ENCODE measurements at places on chromosomes 7 and 10.

- no peak for DNase-seq
Observed at GRCh38 chr7:35680403-35681013, 14.4 kb downstream of the HERPUD2 start.

DNA sequence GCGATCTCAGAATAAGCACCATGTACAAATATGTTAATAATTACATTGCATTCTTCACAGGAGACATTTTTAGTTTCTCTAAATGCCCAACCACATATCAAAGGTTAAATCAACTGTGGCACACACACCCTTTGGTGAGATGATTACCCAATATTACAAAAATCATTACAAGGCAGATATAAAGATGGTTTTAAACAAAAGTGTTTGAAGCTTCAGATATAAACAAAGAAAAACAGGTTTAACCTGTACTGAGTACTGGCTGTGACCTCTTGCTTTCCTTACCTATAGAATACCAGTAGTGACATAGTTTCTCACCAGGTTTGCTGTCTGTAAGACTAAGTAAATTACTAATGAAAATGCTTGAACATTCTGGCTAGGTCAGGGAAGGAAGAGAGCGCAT, 360.0 kb upstream of the IGFBP3 start:
- DNase-seq = no peak

GRCh38 chr7:30645661-30646060, 36.6 kb downstream of the CRHR2 start:
- no peak for DNase-seq

DNA sequence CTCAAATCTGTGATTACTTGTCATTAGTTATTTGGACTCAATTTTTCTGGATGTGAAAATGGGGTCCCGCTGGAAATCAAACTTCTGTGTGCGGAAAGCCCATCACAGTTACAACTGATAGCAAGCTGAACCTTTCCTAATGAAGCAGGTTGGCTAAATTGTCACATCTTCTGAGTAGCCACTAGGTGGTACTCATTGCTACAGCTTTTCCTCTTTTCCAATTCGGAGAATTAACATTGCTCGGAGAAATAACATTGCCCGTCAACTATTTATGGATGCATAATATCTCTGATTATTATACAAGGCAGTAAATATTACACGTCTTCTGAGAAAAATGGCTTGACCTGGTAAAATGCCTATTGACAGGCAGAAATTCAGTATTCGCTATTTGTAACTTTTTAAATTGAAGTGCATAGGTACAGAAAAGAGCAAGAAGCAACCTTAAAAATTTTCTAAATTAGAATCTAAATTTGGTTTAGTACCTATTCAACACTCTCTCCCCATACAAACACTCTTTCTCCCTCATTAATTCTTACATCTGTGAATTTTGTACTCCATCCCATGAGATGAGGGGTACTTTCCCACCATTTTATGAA, 17.3 kb upstream of the BLOC1S2 start:
- peak; percentile 21 for DNase-seq

- no peak for DNase-seq
Observed at GRCh38 chr10:75712242-75712880, 280.9 kb downstream of the LRMDA start.

GRCh38 chr10:92742331-92743228, 52.8 kb downstream of the HHEX start:
- no peak for DNase-seq

DNA sequence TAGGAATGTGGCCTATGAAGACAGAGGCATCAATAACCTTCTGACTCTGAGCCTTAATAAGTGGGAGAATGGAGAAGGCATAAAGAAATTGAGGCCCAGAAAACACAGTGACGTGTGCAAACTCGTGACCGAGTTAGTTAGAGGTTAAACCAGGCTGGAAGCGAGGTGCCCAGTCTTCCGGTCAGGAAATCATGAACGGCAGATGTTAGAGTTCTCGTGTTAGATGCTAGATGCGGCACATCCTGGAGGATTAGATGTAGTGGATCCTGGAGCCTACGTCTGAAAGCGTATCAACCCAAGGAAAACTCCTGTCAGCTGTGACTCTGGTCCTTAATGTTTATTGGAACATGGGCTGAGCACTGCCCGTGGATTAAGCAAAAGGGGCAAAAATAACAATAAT, 275.9 kb downstream of the TCF7L2 start:
- DNase-seq = no peak

DNA sequence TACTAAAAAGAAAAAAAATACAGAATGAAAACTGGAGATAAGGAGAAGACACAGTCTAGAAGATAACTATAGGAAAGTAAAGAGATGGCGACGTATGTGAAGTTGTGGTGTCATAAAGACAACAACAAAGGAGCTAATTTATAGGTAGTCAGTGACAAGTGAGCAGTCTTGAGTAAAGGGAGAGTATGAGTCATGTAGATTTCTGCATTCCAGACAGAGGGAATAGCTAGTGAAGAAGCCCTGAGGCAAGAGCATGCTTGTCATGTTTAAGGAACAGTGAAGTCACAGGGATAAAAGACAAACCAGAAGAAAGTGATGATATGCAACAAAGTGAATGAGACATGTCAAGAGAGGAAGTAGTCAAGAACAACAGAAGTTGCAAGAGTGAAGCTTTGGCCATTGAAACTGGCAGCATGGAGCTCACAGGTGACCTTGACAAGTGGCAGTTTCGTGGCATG, 2.3 kb upstream of the MIOS start:
- peak; percentile 89 for DNase-seq

DNA sequence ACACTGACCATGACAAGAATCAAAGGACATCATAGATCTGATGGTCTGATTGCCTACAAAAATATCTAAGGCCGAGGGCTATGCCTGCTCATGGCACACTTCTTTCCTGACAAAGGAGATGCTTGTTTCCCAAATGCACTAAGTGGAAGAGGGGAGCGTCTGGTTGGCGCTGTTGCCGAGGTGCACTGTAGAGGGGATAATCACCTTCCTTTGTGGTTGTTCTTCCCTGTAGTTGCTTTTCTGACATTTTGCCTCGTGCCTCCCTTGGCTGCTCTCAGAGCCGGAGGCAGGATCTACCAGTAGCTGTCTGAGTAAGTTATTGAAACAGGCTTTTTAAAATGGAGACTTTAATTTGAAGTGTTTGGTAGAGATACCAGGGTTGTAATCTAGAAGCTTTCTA, 352.0 kb downstream of the SORCS3 start:
- no peak for DNase-seq

- DNase-seq = peak; percentile 50
Observed at GRCh38 chr10:60382946-60383681, 6.6 kb downstream of the ANK3 start.

DNA sequence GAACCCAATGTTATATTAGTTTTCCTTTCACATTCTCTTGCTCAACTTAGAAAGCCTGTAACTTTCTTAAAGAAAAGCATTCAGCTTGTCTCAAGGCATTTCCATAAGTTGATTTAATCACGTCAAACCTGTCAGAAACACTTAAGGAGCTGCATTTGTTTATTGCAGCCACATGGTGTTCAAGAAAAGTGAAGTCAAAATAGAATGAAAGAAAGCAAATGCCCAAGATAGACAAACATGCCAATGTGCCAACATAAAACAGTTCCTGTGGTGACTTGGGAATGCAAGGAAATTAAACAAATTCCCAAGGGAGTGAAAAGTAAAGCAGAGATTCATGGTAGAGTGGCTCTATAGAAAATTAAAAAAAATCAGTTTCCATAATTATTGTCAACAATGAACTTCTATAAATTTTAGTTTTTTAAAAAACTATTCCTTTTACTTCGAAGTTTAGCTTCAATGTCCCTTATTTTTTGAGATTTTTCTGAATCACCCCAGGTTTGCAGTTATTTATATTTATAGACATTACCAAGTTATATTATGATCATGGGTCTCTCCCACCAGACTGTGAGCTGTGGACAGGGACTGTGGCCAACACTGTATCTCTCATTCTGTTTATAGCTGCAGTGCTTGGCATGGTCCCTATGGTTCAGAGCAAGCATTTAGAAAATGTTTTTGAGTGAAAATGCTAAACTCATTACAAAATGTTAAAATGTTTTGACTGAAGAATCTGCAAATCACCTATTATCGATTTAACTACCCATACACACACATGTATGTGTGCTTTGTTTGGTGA, 887.4 kb downstream of the REEP3 start:
- no peak for DNase-seq

- DNase-seq = no peak
Observed at GRCh38 chr7:44977304-44977958, 1.4 kb downstream of the MYO1G start.

GRCh38 chr10:78981970-78982281, 86.8 kb upstream of the ZMIZ1 start:
- no peak for DNase-seq

- DNase-seq = peak; percentile 33
Observed at GRCh38 chr7:128045766-128046165, 14.5 kb upstream of the LRRC4 start.

DNA sequence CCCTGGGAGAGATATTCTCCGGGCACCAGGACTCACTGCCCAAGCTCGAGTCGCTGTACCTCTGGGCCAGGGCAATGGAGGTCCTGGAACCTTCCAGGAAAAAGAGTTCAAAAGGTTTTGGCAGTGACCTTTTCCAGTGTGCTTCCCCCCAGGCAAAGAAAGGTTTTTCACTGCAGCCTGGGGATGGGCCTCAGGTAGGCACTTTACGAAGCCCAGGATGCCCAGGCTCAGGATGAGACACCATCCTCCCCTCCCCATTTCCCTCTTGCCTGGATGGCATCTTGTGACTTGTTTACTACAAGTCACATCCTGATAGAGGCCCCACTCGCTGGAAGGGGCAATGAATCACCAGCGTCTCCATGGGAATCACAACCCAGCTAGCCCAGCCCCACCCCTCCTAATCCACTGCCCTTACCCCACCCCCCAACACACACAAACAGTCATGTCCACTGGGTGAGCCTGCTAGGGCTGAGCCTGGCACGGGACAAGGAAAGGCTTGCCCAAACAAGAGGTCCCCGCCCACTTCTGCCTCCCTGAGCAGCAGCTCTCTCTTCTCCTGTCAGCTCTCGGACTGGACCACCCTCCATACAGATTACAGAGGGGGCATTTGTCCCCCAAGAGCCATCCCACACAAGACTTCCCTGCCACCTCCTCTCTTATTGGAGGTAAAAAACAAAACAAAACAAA, 93.8 kb upstream of the SMNDC1 start:
- peak; percentile 96 for DNase-seq

GRCh38 chr7:37084303-37084702, 360.0 kb upstream of the AOAH start:
- DNase-seq = no peak

GRCh38 chr7:134051020-134051419, 76.1 kb upstream of the LRGUK start:
- no peak for DNase-seq

DNA sequence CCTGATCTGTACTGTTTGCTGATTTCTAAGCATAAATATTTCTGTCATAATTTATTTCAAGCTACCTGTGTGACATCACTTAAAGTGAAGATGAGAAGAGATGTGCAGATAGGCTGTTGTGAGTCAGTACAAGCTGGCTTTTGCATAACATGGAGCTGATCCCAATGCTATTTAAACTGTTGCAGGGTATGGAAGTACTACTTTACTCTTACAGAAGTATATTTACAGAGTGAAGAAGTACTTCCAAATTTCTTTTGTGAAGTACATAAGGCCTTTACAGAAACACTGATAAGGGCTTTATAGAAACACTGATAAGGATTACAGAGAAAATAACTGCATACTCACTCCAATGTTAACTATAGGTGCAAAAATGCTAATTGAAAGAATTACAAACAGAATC, 911.6 kb downstream of the LRMDA start:
- no peak for DNase-seq
